ENCODE measurements at places on chromosomes 12 and 14.

DNA sequence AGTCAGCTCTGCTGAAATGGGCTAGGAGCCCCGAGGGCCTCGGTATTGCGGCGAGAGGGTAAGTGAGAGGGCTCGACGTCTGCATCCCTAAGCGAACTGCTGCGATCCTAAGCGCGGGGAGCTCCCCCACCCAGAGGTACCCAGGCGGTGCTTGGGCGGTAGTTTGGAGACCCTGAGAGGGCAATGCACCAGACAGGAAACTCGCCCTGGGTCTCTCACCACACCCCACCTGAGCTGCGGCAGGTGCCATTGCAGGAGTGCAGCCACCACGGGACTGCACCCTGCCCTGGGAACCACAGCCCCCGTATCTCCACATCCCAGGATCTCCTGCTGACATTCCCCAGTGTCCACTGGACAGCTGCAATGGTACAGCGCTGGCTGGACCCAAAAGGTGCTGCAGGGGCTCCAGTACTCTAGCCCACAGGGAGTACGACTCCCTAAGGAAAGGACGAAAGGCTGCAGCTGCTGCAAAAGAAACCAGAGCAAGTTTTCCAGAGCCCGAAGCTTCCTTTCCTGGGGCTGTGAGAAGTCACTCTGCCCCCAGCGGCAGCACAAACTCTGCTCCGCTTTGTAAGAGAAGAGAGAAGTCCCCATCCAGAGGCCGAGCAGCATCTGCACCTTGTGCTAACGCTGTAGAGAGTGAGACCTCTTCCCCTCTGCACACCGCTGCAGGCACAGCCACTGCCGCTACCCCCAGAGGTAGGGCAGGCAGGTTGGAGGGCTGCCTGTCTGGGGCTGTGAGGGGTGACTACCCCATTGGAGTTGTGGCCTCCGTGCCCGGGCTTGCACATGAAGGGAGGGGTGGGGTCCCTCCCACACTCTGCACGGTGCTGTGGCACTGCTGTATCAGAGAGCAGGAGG, 31.1 kb upstream of the MON2 start:
- no peak for DNase-seq

- no peak for DNase-seq
Observed at GRCh38 chr14:67385618-67386017, 25.5 kb downstream of the EIF2S1 start.

GRCh38 chr12:14618983-14619382, 51.3 kb upstream of the PLBD1 start:
- no peak for DNase-seq

DNA sequence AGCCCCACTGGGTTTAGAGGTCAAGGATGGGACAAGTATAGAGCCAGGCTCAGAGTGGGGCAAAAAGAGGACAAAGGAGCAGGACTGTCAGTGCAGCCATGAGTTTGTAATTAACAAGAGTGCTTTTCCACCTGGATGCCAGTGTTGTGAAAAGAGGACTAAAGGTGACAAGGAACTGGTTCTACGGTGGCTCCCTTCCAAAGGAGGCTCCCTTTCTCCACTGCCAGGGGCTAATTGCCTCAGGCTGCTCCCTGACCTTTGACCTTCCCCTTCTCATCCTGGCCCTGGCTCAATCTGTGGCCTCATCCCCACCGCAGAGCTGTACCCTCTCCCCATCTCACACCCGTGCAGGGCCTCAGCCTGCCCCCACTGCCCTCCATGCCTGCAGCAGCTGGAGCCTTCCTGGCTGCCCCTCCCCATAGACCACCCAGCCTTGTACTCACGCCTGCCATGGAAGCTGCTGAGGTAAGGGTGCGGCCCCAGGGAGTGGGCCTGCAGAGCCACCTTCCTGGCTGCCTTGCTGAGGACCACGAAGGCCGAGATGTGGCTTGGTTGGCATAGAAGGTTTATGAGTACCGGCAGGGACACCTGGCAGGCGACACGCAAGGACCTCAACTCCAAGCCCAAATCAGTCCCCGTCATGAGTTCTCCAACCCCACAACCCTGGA, 24.8 kb upstream of the FKBP4 start:
- no peak for DNase-seq

DNA sequence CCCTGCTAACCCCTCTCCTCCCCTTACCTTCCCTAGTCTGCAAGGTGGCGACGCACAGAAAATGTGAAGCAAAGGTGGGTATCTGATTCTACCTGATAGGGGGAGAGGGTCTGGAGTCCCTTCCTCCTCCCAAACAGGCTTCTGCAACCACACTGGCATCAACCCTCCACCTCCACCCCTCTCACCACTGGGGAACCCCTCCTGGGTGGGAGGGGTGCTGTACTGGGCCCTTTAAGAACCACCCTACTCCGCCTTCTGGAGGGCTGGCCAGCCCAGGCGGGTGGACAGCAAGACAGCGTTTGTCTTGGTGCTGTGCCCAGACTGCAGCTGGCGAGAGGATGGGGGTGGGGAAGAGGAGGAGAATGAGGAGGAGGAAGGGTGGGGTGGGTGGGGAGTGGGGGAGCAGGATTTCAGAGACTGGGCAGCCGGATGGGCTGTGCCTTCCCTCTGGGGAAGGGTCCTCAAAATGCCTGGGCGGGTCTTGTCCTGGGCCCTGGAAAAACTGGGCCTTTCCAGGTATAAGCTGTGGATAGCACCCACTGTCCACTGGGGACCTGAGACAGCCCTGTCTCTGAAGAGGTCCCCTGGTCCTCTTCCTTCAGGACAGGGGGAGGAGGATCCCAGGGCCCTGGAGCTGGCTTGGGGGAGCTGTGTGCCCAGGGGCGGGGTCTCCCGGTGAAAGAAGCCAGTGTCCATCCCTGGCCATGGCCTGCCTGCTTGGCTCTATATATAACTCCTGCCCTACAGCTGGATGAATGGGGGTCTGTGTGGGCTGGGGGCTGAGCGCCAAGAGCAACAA, 2.8 kb downstream of the TNS2 start:
- no peak for DNase-seq

GRCh38 chr12:104909761-104910160, 48.3 kb downstream of the SLC41A2 start:
- DNase-seq: no peak

DNA sequence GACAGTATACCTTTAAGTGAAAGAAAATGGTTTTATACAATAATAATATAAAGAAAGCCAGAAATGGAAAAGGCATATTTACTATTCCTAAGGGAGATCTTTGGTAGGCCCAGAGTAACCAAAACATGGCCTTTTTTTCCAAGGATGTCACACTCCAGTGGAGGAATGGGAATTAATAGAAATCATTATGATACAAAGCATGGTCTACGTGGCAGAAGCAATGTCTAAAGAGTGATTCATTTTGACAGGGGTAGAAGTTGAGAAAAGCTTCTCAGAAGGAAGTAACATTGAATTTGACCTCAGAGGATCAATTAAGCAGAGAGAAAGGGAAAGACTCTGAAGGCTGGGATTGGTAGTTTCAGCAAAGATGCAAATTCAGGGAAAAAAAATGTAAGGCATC, 208.6 kb downstream of the BTG1 start:
- no peak for DNase-seq

DNA sequence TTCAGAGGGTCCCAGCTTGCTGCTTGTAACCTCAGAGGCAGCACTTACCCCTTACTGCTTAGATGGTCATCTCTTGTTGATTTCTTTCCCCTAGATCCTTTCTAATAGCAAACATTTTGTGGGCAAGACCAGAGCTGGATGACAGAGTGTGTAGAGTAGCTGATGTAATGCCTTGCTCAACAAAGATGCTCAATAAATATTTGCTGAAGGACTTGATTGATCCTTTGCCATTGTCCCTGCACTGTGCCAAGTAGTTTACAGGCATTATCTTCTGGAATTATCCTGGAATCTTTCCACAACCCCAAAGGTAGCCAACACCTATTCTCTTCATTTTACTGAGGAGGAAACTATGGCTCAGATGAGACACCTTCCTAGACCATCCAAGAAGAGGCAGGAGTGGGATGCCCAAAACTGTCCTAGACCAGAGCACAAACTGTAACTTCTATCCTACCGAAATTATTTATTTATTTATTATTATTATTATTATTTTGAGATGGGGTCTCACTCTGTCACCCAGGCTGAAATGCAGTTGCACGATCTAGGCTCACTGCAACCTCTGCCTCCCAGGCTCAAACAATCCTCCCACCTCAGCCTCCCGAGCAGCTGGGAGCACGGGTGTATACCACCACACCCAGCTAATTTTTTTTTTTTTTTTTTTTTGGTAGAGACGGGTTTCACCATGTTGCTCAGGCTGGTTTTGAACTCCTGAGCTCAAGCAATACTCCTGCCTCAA, 1.4 kb downstream of the MMAB start:
- DNase-seq: no peak

DNA sequence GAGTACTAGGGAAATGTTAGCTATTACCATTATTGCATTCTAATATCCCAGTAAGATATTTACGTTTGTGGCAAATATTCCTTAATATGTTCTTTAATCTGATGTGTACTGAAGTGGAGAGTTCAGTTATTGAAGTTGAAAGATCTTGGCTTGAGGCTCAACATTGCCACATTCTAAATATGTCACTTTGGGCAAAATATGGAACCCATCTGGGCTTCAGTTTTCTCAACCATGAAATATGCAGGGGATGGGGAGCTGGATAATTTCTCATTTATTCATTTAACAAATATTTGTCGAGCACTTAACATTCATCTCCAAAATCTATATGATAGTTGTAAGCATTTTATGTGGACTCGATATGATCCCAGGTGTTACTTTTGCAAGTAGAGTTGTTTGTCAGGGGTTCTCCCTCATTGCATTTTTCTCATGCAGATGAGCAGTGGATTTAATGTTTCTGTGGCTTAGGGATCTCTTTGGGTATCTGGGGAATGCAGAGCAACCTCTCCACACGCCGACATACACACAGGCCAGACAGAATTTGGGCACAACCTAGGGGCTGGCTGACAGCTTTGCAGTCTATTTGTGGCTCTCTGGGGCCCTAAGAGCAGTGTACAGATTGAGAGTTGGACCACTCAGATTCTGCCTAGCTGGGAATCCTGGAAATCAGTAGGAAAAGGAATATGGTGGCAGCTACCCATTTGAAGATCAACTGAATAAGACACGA, 26.6 kb upstream of the APPL2 start:
- no peak for DNase-seq

Data from stimulated activated CD4-positive, alpha-beta T cell treated with anti-CD3 and anti-CD28 coated beads, Interleukin-1b, Interleukin-23, amount 100 ng/mL, for 1 hour (primary cell).